ENCODE measurements at places on chromosomes 16 and 17.

GRCh38 chr17:57395721-57396321 is 139.5 kb downstream of the MSI2 start:
- DNase-seq, result no peak

GRCh38 chr16:11727796-11728543 is 14.7 kb downstream of the TXNDC11 start:
- DNase-seq, result no peak

- DNase-seq, result no peak
Measured at GRCh38 chr17:1331708-1332107, 52.2 kb downstream of the TRARG1 start.

DNA sequence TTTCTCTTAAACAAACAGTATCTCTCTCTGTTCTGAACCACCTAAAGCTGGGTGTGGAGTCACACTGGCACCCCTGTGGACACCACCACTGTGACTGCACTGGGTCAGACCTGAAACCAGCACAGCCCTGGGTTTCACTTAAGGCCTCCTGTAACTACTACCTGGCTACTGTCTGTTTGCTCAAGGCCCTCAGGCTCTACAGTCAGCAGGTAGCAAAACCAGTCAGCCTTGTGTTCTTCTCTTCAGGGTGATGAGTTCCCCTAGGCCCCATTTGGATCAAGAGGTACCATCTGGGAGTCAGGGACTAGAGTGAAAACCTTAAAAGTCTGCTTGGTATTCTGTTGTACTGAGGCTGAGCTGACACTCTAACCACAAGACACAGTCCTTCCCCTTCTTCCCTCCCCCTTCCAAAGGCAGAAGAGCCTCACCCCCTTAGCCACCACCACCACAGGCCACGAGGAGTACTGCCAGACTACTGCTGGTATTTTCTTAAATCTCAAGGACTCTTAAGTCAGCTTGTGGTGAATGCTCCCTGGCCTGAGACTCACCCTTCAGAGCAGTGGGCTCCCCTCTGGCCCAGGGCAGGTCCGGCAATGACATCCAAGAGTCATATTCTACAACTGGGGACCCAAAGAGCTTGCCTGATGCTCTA is 153.2 kb upstream of the MON1B start:
- DNase-seq, result no peak

DNA sequence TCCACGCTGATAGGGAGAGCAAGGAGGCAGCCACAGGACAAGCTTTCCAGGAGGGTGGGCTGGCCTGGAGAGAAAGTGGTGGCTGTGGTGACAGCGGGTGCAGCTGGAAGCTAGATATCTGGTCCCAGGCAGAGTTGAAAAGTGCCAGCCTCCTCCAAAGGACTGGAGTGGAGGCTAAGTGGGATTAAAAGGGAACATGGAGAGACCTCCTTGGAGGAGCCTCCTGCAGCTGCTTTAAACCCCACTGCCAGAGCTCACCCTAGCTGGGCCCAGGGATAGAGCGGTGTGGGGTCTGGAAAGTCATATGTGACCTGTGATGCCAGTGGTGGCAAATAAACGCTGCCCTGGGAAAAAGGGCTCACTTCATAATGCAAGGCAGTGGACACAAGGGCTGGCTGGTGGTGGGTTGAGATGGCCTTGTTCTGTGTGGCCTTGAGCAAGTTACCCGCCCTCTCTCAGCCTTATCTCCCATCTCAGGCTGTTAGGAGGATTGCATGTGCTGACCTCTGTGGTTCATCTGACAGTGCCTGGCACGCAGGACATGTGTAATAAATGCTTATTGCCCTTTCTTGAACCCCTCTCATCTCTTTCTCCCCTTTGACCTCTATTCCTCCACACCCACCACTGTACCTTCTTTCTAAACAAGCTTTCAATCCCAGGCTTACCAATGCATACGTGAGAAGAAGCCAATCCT is 61.0 kb upstream of the LGALS9 start:
- no peak for DNase-seq

DNA sequence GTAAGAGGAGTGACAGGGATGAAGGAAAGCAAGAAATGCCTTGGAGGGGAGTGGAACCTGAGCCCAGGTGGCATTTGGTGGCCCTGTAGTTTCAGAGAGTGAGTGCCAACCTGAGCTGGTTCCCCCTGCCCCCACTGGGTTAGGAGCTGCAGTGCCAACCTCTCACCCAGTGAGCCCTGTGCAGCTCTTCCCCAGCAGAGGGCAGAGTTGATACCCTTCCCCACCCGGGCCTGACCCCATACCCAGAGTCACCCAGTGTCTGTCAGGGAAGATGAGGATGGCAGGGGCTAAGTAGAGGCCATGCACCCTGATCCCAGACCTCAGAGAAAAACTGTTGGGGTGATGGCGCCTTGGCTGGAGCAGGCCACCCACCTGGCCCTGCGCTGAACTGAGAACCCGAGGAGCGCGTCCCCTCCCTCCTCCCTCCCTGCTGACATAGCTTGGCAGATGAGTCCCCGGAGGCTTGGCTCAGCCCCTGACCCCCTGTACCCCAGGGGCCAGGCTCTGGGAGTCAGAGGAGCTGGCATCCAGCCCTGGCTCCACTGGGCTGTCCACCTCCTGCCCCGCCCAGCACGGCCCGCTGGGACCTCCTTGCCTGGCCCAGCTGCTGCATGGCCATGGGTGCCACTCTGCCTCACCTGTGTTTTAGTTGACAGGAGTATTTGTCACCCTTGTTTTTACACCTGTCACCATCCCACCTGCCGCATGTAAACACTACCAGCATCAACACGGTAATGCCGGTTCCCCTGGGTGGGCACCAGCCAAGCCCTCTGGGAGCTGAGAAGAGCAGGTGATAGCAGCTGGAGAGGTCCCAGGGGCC is 113.9 kb downstream of the AMFR start:
- no peak for DNase-seq

- DNase-seq, result no peak
Measured at GRCh38 chr17:44268709-44269534, 987 bp upstream of the SLC4A1 start.

DNA sequence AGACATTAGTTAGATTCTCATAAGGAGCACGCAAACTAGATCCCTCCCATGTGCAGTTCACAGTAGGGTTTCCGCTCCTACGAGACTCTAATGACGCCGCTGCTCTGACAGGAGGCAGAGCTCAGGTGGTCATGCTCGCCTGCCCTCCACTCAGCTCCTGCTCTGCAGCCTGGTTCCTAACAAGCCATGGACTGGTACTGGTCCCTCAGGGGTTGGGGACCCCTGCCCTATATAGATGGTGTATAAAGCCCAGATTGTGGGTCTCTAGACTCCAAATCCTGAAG is 52.1 kb upstream of the LYRM9 start:
- no peak for DNase-seq

DNA sequence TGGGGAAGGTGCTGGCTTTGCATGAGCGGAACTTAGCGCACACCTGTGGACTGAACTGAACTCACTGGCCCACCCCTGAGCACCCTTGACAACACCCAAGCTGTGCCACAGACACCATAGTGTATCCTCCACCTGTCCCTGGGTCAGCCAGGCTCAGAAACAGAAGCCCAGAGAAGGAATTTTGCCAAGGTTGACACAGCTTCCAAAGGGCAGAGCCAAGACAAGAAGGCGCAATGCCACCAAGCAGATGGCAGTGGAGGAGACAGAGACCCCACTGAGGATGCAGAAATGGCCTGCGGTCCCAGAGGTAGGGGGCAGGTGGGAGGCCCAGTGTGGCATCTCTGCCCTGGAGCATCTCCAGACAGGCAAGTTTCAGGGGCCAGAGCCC is 169.0 kb downstream of the ENGASE start:
- no peak for DNase-seq

GRCh38 chr17:32960815-32961214 is 30.8 kb upstream of the SPACA3 start:
- DNase-seq, result no peak

DNA sequence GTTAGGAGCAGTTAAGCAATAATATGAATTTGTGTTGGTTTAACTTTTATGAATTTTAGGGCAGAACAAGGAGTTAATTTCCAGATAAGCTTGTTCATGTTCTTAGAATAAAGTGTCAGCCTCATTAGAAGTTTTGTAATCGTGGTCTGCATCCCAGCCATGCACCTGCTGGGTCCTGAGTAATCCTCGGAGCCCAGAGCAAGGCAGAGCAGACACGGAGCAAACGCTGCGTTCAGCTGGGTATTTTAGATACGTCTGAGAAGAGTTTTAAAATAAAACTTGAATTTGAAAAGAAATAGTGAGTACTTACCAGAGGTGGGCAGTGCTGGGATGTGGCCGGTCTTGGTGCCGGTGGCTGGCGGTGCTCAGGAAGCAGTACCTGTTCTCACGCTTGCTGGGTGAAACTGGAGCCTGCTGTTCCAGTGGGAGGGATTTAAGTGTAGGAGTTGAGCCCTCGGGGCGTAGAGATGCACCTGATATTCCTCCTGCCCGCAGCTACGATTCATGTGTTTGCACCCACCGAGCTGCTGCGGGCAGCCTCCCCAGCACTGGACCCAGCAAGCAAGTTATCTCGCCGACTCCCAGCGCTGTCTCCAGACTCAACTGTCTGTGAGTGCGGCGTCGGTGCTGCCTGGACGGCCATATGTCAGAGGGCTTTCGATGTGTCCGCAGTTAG is at the start of gene ZNF750:
Gene ZNF750 (minus strand): TSS at position 406 of the 676 bp plus-strand sequence. CDS start 7,568 bp downstream, outside the sequence.
- no peak for DNase-seq

Measured in H1 (cell line).